ENCODE measurements at places on chromosomes 6 and 20.

DNA sequence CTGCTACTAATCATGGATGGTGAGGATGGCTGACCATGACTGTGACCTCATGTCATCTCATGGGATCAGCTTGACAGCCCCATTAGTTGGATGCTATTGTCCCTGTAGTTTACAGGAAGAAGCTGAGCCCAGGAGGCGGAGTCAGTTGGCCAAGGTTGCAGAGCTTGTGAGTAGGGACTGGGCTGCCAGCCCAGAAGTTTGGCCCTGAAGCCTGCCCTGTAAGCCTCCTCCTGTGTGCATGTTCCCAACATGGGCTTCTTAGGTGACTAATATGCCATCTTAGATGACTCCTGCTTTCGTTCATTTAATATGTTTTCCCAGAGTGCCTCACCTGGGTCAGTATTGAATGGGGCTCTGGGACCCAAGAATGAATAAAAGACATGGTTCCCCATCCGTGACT, 6.9 kb downstream of the EDN3 start:
- no peak for DNase-seq

- no peak for DNase-seq
These were observed 70.0 kb downstream of the HDDC2 start for GRCh38 chr6:125231574-125232343.

DNA sequence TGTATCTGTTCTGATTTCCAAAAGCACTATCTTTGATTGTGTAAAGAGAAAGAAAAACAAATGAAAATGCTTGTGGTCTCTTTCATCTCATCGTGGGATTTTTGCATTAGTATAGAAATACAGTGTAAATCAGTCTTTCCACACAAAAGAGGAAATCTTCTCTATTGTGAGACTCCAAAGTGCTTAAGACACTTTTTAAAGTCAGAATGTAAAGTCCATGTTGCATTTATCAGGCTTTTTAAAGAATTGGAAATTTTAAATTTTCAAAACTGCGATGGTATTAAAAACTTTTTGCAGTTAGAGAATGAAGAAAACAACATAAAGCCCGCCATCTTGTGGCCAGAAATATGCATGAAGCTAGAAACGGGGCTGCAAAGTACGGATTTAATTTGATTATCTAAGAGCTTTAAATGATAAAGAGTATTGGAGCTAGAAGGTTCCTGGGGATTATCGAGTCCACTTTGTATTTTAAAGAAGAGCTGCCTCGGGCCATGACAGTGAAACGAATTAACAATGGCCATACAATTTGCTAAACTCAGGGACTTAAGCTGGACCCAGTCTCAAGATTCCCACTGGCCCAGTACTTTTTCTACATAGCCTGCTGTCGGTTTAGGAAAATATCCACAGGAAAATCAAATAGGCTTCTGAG, 339.6 kb downstream of the ARHGAP18 start:
- peak; percentile 71 for DNase-seq

DNA sequence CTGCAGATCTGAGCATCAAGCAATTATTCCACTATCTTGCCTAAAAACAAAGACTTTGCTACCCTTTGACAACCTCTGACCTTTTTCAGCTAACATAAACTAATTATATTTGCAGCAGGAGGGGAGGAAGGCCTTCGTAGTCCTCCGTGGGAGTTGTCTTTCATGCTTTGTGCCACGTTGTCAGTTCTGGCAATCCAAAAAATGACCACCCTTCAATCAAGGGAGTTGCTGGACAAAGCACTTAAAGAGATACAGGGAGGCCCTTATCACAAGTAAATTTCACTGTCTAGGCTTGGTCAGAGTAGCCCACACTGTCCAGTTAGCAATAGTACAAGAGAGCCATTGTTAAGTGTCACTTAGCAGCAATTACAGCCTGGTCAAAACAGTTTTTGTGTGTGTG, 578.9 kb downstream of the HAO1 start:
- DNase-seq = no peak
